Left renal pelvis (tissue), 4 donors: ENCODE measurements at places on chromosomes 11 and 22. TPM values are rescaled to one million over a fixed set of nuclear protein-coding genes. Genes with fewer than 3 reads are reported as not detected.

TIMP3 gene
- 169 TPM for polyA plus RNA-seq

OR52I2 gene
- polyA plus RNA-seq, result not detected

OR51E2 gene
- polyA plus RNA-seq, result 0.58 TPM

APOBEC3C gene
- 10.3 TPM for polyA plus RNA-seq

SCGB1D2 gene
- 0.57 TPM for polyA plus RNA-seq

CEND1 gene
- 0.49 TPM for polyA plus RNA-seq

BTG4 gene
- not detected for polyA plus RNA-seq

ACTN3 gene
- polyA plus RNA-seq, result 0.46 TPM

IFITM10 gene
- polyA plus RNA-seq, result 0.16 TPM

FDX1 gene
- 19.5 TPM for polyA plus RNA-seq

OR4A16 gene
- not detected for polyA plus RNA-seq
